SK-N-SH (cell line): ENCODE measurements at places on chromosomes 13 and 19. TPM values are rescaled to one million over a fixed set of nuclear protein-coding genes. Genes with fewer than 3 reads are reported as not detected.
A peak's percentile ranks its signal among the peaks of the same experiment; 100 is the strongest.

GRCh38 chr19:11236324-11237301, 2.8 kb upstream of the ANGPTL8 start:
- no peak overlapping the region for H3K27ac ChIP-seq
- H3K4me1 ChIP-seq = no peaks in the 10 kb centered on the region
- H3K4me3 ChIP-seq = no peak overlapping the region

- H3K36me3 ChIP-seq = peaks cover 32% of the 10 kb centered on the region
- H3K27ac ChIP-seq = no peak overlapping the region; the same call in 1 of the 2 replicates
- H3K4me1 ChIP-seq = peaks cover 21% of the 10 kb centered on the region; the same call in 1 of the 2 replicates
- H3K4me3 ChIP-seq = no peak overlapping the region
- DNase-seq = no peak
- no peaks in the 10 kb centered on the region for H3K27me3 ChIP-seq
Observed at GRCh38 chr13:32731576-32731975, 145.3 kb downstream of the PDS5B start.

DNA sequence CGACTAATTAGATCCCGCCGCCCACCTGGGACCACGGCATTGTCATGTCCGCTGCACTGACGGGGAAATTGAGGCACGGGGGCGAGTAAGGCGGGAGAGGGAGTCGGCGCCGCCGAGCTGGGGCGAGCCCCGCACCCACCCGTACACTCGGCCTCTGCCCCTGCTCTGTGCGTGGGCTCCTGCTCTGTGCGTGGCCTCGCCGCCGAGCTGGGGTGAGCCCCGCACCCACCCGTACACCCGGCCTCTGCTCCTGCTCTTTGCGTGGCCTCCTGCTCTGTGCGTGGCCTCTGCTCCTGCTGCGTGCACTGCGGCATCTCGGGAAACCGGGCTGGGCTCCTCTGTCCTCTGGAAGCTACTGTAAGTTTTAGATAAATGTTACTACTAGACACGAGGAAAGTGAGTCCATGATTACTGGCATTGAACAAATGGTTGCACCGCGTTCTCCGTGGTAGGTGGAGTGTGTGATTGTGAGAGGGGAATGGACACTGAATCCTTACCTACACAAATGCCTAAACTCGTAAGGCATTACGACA, 826 bp upstream of the C1QTNF9 start:
- no peak overlapping the region for H3K4me3 ChIP-seq
- no peaks in the 10 kb centered on the region for H3K36me3 ChIP-seq
- no peak for DNase-seq
- no peaks in the 10 kb centered on the region for H3K27me3 ChIP-seq

DNA sequence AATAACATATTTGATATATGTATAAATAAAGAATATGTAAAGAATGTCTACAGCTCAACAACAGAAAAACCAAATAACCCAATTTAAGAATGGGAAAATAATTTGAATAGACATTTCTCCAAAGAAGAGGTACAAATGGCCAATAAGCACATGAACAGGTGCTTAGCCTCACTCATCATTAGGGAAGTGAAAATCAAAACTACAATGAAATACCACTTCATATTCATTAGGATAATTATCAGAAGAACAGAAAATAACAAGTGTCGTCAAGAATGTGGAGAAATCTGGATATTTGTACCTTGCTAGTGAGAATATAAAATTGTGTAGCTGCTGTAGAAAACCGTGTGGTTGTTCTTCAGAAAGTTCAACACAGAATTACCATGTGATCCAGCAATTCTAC, 8.4 kb upstream of the SUPT20H start:
- DNase-seq = no peak
- no peaks in the 10 kb centered on the region for H3K27me3 ChIP-seq
- H3K36me3 ChIP-seq = no peaks in the 10 kb centered on the region
- no peak overlapping the region for H3K27ac ChIP-seq
- H3K4me1 ChIP-seq = no peaks in the 10 kb centered on the region

- peak within 1 kb of the TSS; percentile 86 for H3K4me3 ChIP-seq
- peak within 1 kb of the TSS; percentile 82 for H3K27ac ChIP-seq
Observed at GRCh38 chr19:42301646-42302203, at the start of gene PRR19. Gene PRR19, plus strand, starts transcription at chr19:42302132. Its CDS starts 7,453 bp downstream, at chr19:42309585.

- DNase-seq = no peak
- no peaks in the 10 kb centered on the region for H3K36me3 ChIP-seq
- H3K27ac ChIP-seq = no peak overlapping the region
- H3K4me1 ChIP-seq = no peaks in the 10 kb centered on the region
- H3K4me3 ChIP-seq = no peak overlapping the region
Observed at GRCh38 chr13:48615049-48615448, 38.7 kb upstream of the CYSLTR2 start.

DNA sequence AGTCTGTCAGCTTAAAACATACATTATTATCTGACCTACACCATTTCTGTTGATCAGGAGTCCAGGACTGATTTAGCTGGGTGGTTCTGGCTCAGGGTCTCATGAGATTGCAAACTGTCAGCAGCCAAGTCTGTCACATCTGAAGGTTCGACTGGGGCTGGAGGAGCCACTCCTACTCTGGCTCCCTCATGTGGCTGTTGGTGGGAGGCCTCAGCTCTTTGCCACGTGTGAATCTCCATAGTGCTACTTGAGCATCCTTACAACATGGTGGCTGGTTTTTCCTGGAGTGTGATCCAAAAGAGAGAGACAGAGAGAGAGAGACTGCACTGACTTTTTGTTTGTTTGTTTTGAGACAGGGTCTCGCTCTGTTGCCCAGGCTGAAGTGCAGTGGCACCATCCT, 63.6 kb upstream of the NFIC start:
- H3K27ac ChIP-seq = no peak overlapping the region
- peaks cover 28% of the 10 kb centered on the region; the same call in 1 of the 2 replicates for H3K27me3 ChIP-seq

DNA sequence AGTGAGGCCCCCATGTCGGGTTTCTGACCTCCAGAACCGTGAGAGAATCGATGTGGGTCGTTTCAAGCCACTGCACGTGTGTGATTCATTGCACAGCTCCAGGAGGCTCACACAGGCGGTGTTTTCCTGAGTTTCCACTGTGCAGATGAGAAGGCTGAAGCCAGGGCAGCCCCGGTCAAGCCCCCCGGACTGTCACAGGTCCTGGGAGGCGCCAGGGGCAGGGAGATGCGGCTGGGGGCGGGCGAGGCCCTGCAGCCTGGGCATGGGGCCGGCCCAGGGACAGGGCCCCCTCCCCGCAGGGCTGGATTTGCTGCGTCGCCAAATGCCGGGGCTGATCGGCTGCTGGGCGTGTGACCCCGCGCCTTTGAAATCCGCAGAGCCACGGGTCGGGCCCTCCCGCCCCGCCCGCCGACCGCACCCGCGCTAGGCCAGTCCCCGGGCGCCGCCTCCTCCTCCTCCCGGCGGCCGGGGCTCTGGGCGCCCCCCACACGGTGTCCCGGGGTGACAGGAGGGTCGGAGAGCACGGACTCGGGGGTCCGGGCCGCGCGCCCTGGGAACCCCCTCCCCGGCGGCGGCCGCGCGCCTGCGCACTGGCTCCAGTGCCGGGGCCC, 9.9 kb upstream of the MKNK2 start:
- H3K4me3 ChIP-seq = peak overlapping the region; percentile 75
- H3K4me1 ChIP-seq = peaks cover 48% of the 10 kb centered on the region; the same call in 1 of the 2 replicates
- H3K27me3 ChIP-seq = no peaks in the 10 kb centered on the region
- H3K36me3 ChIP-seq = no peaks in the 10 kb centered on the region
- H3K27ac ChIP-seq = peak overlapping the region; percentile 97

DNA sequence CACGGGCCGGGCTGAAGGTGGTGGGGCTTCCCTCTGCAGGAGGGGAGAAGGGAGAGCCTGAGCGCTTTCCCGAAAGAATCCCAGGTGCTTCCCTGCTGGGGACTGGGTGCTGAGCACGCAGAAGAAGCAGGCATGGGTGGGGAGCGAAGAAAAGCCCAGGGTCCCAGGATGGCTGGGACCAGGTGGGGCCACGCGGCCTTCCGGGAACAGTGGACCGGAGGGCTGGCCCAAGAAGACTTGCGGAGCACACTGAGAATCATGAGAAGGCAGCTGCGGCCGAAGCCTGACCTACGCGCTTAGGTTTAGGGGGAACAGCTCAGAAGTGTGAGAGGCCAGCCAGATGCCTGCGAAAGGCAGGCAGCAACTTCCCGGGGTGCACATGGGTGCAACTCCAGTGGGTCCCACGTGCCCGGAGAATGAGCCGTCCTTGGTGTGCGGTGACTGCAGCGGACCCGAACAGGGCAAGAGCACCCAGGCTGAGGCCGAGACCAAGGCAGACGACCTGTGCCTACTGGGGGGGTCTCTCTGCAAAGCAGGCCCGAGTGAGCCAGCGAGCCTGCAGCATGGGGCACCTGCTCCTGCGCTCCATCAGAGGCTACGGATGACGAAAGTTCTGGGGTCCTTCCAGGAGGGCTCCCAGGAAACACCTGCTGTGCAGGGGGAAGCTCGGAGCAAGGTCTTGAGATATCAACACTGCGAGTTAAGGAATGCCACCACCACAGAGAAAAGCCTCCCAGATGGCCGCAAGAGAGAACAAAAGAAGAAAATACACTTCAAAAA, 52.4 kb downstream of the MLLT1 start:
- H3K27me3 ChIP-seq = no peaks in the 10 kb centered on the region
- no peak overlapping the region for H3K27ac ChIP-seq
- H3K36me3 ChIP-seq = peaks cover 26% of the 10 kb centered on the region; the same call in 1 of the 2 replicates
- peak; percentile 30 for DNase-seq
- H3K4me1 ChIP-seq = peaks cover 3% of the 10 kb centered on the region; the same call in 1 of the 2 replicates

- DNase-seq = no peak
- no peaks in the 10 kb centered on the region for H3K27me3 ChIP-seq
- no peak overlapping the region for H3K4me3 ChIP-seq
Observed at GRCh38 chr13:42821437-42821836, 40.1 kb downstream of the FAM216B start.

DNA sequence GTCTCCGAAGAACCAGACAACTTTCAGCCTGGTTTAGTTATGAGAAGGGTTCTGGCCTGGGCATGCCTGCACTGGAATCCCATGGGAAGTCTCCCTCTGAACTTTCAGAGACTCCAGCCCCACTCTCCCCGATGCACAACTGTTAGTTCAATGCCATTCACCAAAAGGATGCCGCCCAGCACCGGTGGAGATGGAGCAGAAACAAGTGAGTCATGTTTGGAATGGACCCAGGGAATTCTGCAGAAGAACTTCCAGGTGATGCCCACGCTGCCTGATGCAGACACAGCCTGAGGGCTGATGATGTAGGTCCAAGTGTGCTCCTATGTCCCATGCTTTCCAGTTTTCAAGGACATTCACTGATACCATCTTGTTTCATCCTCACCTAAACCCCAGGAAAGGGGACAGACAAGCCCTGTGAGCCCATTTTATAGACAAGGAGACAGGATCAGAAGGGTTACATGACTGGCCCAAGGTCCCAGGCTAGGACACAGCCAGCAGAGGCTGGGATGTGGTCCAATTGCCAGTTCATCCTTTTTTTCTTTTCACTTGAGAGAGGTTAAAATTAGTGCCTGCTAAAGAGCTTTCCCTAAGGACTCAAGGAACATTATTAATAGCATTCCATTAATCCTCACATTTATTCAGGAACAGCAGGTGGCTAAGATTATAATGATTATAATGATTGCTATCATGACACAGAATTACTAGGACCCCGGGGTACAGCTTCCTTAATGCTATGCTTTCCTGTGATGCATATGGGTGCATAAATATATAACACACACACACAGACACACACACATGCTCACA, 39.5 kb downstream of the SIAH3 start:
- H3K27ac ChIP-seq = no peak overlapping the region
- H3K36me3 ChIP-seq = no peaks in the 10 kb centered on the region
- no peak for DNase-seq
- H3K4me1 ChIP-seq = peaks cover 7% of the 10 kb centered on the region; the same call in 1 of the 2 replicates

GRCh38 chr13:43054803-43055802, 31.7 kb downstream of the DNAJC15 start:
- no peak for DNase-seq
- peak overlapping the region; percentile 65 for H3K27ac ChIP-seq
- peaks cover 12% of the 10 kb centered on the region; the same call in 1 of the 2 replicates for H3K4me1 ChIP-seq
- no peaks in the 10 kb centered on the region for H3K36me3 ChIP-seq

GRCh38 chr13:50794226-50794625, 49.3 kb downstream of the DLEU7 start:
- H3K4me3 ChIP-seq = no peak overlapping the region
- no peaks in the 10 kb centered on the region for H3K36me3 ChIP-seq
- H3K4me1 ChIP-seq = no peaks in the 10 kb centered on the region
- H3K27me3 ChIP-seq = no peaks in the 10 kb centered on the region
- H3K27ac ChIP-seq = no peak overlapping the region
- DNase-seq = no peak

- DNase-seq = no peak
- no peaks in the 10 kb centered on the region for H3K4me1 ChIP-seq
- H3K27me3 ChIP-seq = no peaks in the 10 kb centered on the region
- no peak overlapping the region for H3K27ac ChIP-seq
Observed at GRCh38 chr13:22121146-22121739, 450.4 kb downstream of the FGF9 start.

DNA sequence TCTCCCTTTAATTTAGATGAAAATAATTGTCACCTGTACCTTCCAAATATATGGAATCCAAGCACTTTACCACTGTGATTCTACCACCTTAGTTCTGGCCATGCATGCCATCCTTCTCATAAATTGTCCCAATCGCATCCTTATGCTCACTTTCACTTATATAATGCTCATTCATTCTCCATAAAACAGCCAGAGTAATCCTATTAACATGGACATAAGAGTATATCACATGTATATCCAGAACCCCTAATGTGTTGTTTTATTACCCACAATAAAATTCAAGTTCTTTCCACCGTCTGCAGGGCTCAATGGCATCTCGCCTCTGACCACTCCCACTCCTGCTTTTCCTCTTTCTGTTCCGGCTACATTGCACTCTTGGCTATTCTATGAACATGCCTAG, 597.5 kb upstream of the MIR17HG start:
- H3K4me3 ChIP-seq = no peak overlapping the region
- H3K27ac ChIP-seq = no peak overlapping the region
- H3K36me3 ChIP-seq = no peaks in the 10 kb centered on the region
- no peaks in the 10 kb centered on the region for H3K4me1 ChIP-seq
- H3K27me3 ChIP-seq = no peaks in the 10 kb centered on the region

DNA sequence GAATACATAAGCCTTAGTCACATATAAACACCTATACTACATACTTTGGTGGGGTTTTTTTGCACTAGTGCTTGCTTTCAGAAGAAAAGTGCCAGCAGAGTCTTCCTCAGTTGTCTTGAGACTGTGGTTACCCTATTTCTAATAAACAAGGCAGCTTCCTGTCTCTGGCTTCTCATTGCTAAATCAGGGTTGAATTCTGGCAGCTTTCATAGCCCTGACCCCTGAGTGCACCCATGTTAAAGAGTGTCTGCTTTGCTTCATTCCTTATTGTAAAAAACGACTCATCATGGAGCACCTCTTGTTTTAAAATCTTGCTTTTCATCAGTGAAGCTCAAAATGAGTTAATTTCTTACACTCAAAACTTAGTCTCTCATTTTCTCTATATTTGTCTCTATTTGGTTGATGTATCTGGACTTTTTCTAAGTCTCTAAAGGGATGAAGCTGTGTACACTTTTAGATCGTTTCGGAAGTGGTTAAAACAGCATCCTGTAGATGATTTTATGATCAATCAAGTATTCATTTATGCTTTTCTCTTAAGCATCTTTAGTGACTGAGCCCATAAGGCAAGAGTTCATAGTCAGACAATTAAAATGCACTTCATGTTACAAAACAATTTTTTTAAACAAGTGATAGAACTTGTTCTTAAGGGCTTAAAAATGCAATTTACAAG, 72.1 kb downstream of the KLF12 start:
- H3K36me3 ChIP-seq = peaks cover 3% of the 10 kb centered on the region
- DNase-seq = peak; percentile 19
- no peak overlapping the region for H3K27ac ChIP-seq
- H3K27me3 ChIP-seq = no peaks in the 10 kb centered on the region
- peaks cover 17% of the 10 kb centered on the region; the same call in 1 of the 2 replicates for H3K4me1 ChIP-seq

- H3K27ac ChIP-seq = no peak overlapping the region
- no peak overlapping the region for H3K4me3 ChIP-seq
- no peak for DNase-seq
- H3K4me1 ChIP-seq = peaks cover 28% of the 10 kb centered on the region
- no peaks in the 10 kb centered on the region for H3K27me3 ChIP-seq
Observed at GRCh38 chr13:40060296-40061007, 405.0 kb downstream of the COG6 start.

TMEM59L gene
- polyA plus RNA-seq = 5.8 and 9.6 TPM in 2 replicates

LRP3 gene
- 7.5 and 8.2 TPM in 2 replicates for polyA plus RNA-seq

AMER2 gene
- polyA plus RNA-seq = not detected in 2 replicates

MAB21L1 gene
- polyA plus RNA-seq = 42.3 and 44.8 TPM in 2 replicates

MBD3L3 gene
- polyA plus RNA-seq = 0.07 TPM in 1 of 2 replicates, not detected in the other

CBY2 gene
- polyA plus RNA-seq = not detected in 2 replicates
